ENCODE measurements at places on chromosomes 2 and 18.
A peak's percentile ranks its signal among the peaks of the same experiment; 100 is the strongest.

DNA sequence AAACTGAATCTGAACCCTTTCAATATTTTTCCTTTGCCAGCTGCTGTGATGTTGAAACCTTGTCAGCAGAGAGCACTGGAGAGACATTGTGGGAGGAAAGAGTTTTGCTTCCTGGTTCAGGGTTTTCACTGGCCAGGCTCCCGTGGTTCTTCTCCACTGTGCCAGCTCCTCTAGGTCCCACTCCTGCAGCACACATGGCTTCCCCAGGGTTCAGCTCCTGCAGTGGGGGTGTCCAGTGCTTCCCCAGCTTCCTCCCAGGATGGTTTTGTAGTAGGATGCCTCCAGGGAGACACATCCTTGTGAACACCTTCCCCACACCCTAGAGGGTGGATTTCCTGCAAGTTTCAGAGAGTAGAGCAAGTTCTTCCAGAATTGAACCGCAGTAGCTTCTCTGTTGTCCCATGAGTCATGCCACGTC lies 24.0 kb upstream of the SULT1C3 start:
- H3K36me3 ChIP-seq, result no peaks in the 10 kb centered on the region
- H3K4me1 ChIP-seq, result no peaks in the 10 kb centered on the region
- H3K27ac ChIP-seq, result no peak overlapping the region
- no peak for DNase-seq
- H3K27me3 ChIP-seq, result no peaks in the 10 kb centered on the region

DNA sequence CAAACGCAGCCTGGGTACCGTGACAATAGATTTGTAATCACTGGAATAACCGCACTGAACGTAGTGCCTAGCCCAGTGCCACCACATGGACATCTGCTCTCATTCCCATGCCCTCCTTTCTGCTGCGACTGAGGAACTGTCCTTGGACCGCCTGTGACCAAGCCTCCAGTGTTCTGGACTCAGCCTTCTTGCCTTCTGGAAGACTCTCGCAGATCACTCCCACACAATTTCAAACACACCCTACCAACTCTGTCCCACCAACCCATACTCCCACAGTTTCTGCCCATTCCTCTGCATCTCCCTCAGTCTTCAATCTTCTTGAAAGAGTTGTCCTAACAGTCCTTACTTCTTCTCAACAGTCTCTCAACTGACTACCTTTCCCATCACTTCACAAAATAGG lies 2.1 kb downstream of the RNF149 start:
- DNase-seq, result no peak
- peak overlapping the region; percentile 85 for H3K27ac ChIP-seq
- peaks cover 6% of the 10 kb centered on the region for H3K36me3 ChIP-seq
- peaks cover 29% of the 10 kb centered on the region for H3K4me1 ChIP-seq
- H3K4me3 ChIP-seq, result peak overlapping the region; percentile 76

DNA sequence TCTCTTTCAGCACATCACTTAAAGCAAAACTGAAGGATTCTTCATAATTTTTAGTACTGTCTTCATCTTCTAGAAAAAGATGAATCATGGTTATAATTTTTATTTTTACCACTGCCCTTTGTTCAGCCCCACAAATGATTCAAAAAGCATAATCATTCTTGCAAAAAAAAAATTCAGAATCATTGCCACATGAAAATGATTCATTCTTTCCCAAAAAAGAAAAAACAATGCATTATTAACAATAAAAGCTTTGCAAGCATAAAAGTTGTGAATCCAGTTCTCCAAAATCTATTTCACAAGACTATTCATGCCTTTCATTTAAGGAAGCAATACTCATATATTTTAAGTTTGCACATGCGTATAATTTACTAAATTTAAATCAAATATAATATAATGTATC lies 204.8 kb downstream of the RBM43 start:
- no peak for DNase-seq
- no peak overlapping the region for H3K27ac ChIP-seq
- H3K4me3 ChIP-seq, result no peak overlapping the region
- no peaks in the 10 kb centered on the region for H3K4me1 ChIP-seq

- no peak overlapping the region for H3K27ac ChIP-seq
- no peak for DNase-seq
- H3K36me3 ChIP-seq, result no peaks in the 10 kb centered on the region
- no peak overlapping the region for H3K4me3 ChIP-seq
These were observed 15.8 kb downstream of the TRAF3IP1 start for GRCh38 chr2:238336151-238336550.

GRCh38 chr2:176370467-176371171 lies 101.4 kb downstream of the MTX2 start:
- no peaks in the 10 kb centered on the region for H3K4me1 ChIP-seq
- DNase-seq, result no peak
- no peaks in the 10 kb centered on the region for H3K36me3 ChIP-seq
- no peak overlapping the region for H3K27ac ChIP-seq
- no peaks in the 10 kb centered on the region for H3K27me3 ChIP-seq

DNA sequence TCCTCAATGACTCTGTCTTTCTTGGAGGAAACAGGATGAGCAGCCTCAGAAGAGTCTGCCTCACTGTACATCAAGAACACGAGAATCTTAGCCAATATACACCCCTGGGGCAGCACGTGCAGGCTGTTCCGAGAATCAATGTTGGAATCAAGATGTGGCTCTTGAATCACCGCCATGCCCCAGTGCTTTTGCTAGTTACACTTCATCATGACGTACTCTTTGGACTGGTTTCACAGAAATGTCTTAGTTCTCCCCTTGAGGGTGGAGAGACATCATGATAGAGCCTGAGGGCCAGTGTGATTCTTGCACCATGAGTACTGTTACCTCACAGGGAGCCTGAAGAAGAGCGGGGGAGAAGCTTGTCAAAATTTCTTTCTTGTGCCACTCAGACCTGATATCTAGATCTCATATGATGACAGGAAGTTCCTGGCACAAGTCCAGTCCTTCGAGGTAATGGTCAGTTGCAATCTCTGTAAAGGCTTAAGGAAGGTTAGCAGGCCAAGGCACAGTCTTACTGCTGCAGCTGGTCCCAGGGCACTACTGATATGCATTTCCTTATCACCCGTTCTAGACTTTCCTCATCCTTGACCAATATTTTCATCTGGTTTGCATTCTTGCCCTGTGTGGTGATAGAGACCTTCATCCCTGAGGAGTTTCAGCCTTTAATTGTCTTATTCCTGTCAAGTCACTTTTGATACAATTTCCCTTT lies 28.2 kb upstream of the STAT4 start:
- H3K27me3 ChIP-seq, result no peaks in the 10 kb centered on the region
- no peaks in the 10 kb centered on the region for H3K4me1 ChIP-seq
- H3K36me3 ChIP-seq, result no peaks in the 10 kb centered on the region
- H3K4me3 ChIP-seq, result no peak overlapping the region
- DNase-seq, result no peak
- no peak overlapping the region for H3K27ac ChIP-seq

DNA sequence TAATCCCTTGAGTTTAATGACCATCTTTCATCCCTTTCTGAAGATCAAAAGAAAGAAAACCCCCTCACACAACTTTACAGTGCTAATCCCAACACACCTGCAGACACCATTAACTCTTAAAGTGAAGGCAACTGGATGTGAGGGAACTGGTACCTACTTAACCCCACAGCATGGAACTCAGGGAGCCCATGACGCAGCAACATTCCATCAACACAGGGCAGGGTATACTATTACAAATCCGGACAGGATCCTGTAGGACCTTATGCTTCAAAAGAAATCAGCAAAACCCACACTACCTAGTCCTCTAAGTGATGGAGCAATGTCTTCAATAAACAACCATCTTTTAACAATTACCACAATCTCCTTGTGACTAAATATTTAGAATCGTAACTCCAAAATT lies 78.6 kb downstream of the FARSB start:
- no peak overlapping the region for H3K27ac ChIP-seq
- H3K4me3 ChIP-seq, result no peak overlapping the region
- H3K27me3 ChIP-seq, result no peaks in the 10 kb centered on the region
- DNase-seq, result no peak
- no peaks in the 10 kb centered on the region for H3K4me1 ChIP-seq

DNA sequence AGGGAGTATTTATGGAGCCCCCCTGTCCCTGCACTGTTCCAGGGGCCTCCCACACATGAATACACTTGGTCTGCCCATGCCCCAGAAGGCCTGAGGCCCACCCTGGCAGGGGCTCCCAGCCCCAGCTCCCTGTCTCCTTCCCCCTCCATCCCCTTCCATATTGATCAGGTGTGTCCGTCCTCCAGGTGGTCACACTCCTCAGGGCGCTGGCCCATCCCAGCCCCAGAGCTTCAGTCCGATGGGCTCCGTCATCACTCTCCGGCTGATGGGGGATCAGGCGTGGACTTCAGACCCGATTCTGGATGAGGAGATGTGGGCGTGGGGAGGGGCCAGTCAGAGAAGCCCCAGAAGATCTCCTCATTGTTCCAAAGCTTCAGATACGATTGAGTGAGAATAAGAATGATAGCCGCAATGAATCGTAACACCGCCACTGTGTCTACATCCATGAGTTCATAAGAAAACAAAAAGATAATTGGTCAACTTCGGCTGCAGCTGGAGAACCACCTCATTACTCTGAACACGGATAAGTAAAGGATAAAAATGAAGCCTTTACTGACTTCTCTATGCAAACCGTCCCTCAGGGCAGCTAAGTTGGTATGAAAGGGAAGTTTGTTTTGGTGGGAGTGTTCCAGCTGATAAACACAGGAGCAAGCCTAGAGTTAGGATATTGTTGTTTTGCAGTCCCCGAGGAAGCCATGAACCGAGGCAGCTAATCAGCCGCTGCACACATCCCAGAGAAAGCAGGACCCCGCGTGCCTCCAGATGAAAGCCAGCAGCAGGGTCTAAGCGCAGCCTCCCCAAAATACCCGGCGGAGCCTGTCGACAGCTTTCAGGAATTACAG lies 279.5 kb downstream of the NDUFA10 start:
- H3K27me3 ChIP-seq, result no peaks in the 10 kb centered on the region
- no peaks in the 10 kb centered on the region for H3K36me3 ChIP-seq

DNA sequence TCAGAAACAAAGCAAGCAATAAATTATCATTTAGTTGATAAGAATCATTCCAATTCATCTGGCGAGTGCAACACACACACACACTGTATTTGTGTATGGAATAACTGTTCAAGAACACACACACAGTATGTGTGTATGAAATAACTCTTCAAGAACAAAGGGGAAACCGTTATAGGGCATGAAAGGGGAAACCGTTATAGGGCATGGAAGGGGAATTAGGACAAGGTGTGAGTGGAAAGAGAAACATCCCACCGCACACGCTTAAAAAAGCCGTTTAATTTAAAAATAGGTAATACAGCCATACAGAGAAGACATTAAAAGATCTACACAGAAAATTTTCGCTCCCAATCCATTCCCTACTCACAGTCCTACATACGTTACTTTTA lies 607 bp upstream of the TSN start:
- peaks cover 19% of the 10 kb centered on the region for H3K36me3 ChIP-seq
- no peaks in the 10 kb centered on the region for H3K27me3 ChIP-seq
- H3K4me3 ChIP-seq, result peak overlapping the region; percentile 92
- DNase-seq, result no peak
- peak overlapping the region; percentile 22 for H3K27ac ChIP-seq

GRCh38 chr2:195162918-195163317 lies 494.1 kb upstream of the SLC39A10 start:
- no peak overlapping the region for H3K4me3 ChIP-seq
- H3K27ac ChIP-seq, result no peak overlapping the region
- no peaks in the 10 kb centered on the region for H3K4me1 ChIP-seq
- no peaks in the 10 kb centered on the region for H3K27me3 ChIP-seq

- no peak overlapping the region for H3K4me3 ChIP-seq
- no peak overlapping the region for H3K27ac ChIP-seq
- DNase-seq, result no peak
- no peaks in the 10 kb centered on the region for H3K27me3 ChIP-seq
- H3K4me1 ChIP-seq, result no peaks in the 10 kb centered on the region
These were observed 273.7 kb upstream of the KYNU start for GRCh38 chr2:142603759-142604158.

- H3K36me3 ChIP-seq, result no peaks in the 10 kb centered on the region
- H3K4me1 ChIP-seq, result no peaks in the 10 kb centered on the region
- DNase-seq, result no peak
- no peaks in the 10 kb centered on the region for H3K27me3 ChIP-seq
These were observed 1074.8 kb upstream of the CDH2 start for GRCh38 chr18:29251681-29252080.

DNA sequence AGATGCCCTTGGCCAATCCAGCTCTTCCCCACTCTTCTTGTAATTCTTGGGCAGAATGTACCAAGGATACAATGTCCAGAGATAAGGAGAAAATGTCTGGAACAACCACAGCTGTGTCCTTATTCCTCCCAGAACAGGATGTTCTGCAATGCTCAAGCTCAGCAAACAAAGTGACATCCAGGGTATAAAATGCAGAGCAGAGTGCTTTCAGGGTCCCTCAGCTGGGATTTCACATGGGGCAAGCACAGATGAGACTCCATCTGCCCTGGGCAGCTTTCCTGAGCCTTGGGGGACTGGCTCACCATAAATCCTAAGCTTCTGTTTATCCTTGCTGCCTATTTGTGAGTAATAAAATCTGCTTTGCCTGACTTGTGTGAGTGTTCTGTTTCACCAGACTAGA lies 127.4 kb downstream of the VAPA start:
- H3K27me3 ChIP-seq, result no peaks in the 10 kb centered on the region
- no peaks in the 10 kb centered on the region for H3K4me1 ChIP-seq
- H3K36me3 ChIP-seq, result no peaks in the 10 kb centered on the region
- H3K27ac ChIP-seq, result no peak overlapping the region
- no peak for DNase-seq

- DNase-seq, result peak; percentile 9
- H3K27ac ChIP-seq, result peak overlapping the region; percentile 72
- H3K4me1 ChIP-seq, result peaks cover 58% of the 10 kb centered on the region
These were observed 38.9 kb downstream of the DHX57 start for GRCh38 chr2:38836791-38837190.

DNA sequence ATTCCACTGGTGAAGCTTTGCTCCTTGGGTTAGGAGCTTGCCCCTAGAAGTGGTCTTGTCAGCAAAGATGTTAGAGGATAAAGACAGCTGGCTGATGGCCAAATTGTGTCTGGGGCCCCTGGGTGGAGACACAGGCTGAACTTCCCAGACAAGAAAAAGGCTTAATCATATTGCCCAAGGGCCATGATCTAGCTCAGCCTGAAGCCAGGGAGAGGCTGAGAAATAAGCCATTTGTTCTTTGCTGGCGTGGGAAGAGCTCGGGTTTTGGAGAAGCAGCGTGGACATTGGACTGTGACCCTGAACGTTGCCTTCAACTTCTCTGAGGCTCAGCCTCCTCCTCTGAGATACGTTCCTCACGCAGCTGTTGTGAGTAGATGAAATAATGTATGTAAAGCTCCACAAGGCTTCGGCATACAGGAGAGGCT lies 153.0 kb downstream of the ZFP36L2 start:
- H3K4me3 ChIP-seq, result no peak overlapping the region
- no peaks in the 10 kb centered on the region for H3K27me3 ChIP-seq
- no peak for DNase-seq
- H3K4me1 ChIP-seq, result no peaks in the 10 kb centered on the region

DNA sequence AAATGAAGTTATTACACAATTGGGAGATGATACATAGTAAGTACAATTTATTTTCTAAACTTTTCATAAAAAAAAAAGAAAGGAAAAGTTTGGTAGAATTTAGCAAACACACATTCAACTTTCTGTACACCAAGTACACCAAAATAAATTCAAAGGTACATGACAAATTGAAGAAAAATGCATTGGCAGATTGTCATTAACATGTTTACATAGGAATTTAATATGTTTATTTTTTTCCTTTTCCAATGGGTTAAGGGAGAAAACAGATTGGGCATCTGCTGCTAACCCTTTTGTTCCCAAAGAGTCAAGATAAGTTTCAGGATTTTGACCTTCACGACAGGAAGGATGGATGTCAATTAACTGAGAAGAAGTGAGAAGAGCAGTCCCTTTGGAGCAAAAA lies 620.4 kb downstream of the XIRP2 start:
- H3K27ac ChIP-seq, result no peak overlapping the region
- no peak overlapping the region for H3K4me3 ChIP-seq
- DNase-seq, result no peak
- H3K4me1 ChIP-seq, result no peaks in the 10 kb centered on the region
- no peaks in the 10 kb centered on the region for H3K36me3 ChIP-seq

Measured in B cell (primary cell).